Stomach (tissue), 19 donors: ENCODE measurements at places on chromosomes 7 and 10. TPM values are rescaled to one million over a fixed set of nuclear protein-coding genes. Genes with fewer than 3 reads are reported as not detected.

- DNase-seq: no peak
These were observed 44.5 kb upstream of the AGR3 start for GRCh38 chr7:16926283-16926682.

DNA sequence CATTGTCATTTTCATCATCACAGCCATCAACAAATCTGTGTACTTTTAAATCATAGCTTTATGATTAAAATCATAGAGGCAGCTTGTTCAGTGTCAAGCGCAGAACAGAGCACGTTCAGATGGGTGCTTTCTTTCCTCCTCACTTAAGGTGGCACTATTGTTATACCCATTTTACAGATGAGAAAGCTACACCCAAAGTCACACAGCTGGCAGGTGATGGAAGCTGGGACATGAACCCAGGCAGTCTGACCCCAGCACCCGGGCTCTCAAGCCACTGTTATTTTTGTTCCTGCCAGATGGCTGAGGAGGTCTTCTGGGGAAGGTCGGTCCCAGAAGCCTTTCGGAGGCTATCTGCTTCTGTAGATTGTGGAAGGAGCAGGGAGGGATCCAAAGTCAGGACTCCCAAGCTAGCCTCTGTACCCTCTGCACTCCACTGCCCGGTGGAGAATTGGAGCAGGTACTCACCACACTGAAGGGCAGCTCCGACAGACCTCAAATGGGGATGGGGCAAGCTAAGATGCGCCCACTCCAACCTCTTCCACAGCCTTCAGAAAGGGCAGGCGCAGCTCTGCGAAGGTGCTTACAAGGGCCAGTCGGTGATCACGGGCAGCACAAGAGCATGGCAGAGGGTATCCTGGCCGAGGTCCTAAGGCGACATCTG is 610 bp downstream of the AVPI1 start:
- DNase-seq: no peak

DNA sequence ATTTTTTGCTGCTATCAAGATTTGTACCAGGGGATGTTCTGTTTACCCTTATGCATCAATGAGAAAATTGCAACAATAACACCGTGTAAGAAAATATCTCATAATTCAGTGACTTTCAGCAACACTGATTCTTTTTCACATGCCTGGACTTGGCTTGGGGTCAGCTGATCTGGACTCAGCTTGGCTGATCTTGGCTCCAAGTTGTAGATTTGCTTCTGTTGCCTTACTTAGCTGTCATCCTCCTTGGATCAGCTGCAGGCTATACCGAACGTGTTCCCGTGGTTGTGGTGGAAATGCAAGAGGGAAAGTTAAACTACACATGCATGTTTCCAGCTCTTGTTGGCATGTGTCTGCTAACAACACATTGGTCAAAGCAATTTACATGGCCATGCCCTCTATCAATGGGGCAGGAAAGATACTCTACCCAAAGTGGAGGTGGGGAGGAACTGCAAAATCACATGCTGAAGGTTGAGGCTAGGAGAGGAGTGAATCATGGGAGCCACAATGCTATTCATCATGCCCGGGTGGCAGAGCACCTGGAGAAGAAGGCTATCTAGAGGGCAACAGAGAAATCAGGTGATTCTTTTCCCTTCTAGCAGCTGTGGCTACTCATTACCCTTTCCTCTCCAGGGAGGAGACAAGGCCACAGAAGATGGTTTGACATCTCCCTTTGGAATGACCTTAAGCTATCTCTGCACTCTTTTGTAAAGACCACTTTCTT is 1276.3 kb upstream of the AUTS2 start:
- DNase-seq: peak; percentile 35

DNA sequence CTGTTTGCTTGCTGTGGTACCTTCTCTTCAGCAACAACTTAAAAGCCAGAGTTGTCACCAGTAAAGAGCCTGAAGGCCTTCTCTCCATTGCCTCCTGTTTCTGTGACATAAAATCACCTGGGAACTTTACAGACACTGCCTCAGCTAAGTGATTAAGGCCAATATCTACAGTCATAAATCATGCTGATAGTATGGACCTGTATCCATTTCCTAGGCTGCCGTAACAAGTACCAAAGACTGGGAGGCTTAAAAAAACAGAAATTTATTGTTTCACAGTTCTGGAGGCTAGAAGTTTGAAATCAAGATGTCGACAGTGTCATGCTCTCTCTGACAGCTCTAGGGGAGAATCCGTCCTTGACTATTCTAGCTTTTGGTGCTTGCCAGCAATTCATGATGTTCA is 108.4 kb upstream of the UNC5B start:
- no peak for DNase-seq

- DNase-seq: no peak
These were observed 16.2 kb upstream of the SND1 start for GRCh38 chr7:127635659-127636285.

DNA sequence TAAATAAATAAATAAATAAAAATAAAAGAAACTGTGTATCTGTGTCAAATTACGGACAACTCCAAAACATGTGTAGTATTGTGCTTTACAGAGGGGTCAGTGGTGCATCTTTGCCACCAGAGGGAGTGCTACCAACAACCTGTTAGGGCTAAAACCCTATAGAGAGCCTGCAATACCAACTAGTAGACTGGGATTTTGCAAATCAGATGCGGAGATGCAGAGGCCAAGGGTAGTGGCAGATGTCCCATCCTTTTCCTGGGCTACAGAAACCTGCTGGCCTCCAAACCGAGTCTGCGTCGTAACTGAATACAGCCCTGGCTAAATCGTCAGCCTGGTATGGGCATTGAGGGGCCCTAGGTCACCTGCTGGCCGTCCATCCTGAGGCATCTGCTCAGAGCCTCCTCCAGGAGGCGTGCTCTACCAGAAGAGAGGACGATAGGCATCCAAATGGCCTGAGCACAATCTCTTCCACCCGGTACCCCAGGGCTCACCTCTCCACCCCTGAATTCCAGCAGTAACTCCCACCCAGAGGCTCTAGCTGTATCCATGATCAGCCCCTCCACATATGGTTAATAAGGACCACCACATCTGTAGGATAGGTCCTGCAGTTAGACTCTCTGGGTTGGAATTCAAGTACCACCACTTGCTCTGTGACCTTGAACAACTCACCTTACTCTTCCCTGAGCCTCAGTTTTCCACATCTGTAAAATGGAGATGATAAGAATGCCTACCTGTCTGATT is 6.2 kb upstream of the RRP12 start:
- peak; percentile 60 for DNase-seq

DNA sequence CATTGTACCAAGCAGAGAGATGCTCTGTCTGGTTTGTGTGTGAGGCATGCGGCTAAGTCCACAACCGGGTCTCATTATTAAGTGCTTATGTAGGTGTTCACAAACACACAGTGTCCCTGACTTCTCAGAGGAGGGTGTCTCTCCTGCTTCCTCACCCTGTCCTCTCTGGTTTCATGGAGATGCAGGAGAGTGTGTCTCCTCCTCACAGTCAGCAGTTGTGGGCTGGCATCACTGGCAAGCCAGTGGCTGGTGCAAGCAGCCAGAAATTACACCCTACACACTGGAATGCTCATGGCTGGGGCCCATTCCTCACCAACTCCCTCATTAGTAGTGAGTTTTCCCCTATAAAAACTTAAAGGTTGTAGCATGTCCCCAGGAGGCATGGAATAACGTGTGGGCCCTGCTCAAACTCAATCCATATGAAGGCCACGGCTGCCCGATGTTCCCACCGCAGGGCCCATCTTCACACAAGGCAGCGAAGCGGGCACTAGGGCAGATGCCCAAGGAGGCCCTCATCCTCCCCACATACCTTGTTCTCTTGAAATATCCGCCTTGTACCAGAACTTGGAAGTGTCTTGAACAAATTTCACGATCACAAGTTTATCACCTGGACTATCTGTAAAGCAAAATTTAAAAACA is 280.1 kb downstream of the TNS3 start:
- no peak for DNase-seq

Gene LRRC18
- 0.46 TPM for polyA plus RNA-seq

Gene SEMA3D
- 0.44 TPM for polyA plus RNA-seq
